SW480 (cell line): ENCODE measurements at places on chromosomes 4 and X.

- no peak for DNase-seq
Measured at GRCh38 chr4:165763640-165764039, 109.4 kb upstream of the TLL1 start.

GRCh38 chrX:112834031-112834845, 6.4 kb downstream of the AMOT start:
- peak; percentile 66 for DNase-seq

DNA sequence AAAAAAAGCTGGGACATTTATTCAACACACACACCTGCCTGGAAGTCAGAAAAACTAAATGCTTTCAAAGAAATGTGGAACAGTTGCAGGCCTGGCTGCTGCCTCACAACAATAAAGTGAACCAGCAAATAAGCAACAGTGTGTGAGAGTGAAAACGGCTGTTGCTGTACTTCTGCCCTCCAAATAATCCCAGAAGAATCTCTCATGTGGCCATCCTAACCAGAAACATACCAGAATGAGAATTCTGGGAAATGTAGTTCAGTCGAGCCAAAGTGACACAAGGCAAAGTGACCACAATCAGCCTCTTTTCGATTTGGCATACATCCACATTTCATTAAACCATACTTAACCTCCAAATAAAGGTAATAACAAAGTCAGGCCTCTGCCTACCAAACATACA, 204.5 kb downstream of the SLC7A11 start:
- peak; percentile 2 for DNase-seq

DNA sequence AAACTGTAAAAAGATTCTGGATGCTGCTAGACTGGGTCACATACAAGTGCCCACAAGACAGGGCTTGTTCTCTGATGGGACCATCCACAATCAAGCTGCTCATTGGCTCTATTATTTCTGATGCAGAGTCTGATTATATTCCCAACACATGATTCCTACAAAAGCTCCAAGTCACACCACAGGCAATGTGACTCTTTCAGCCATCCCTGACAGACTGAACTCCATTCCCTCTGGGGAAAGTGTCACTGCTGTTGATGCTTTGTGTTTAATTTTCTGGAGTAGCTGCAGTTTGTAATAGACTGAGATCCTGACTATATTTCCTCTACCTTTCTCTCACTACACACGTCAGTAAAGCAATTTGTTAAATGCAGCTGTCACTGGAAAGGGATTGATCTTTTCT, 55.4 kb upstream of the BCLAF3 start:
- no peak for DNase-seq

DNA sequence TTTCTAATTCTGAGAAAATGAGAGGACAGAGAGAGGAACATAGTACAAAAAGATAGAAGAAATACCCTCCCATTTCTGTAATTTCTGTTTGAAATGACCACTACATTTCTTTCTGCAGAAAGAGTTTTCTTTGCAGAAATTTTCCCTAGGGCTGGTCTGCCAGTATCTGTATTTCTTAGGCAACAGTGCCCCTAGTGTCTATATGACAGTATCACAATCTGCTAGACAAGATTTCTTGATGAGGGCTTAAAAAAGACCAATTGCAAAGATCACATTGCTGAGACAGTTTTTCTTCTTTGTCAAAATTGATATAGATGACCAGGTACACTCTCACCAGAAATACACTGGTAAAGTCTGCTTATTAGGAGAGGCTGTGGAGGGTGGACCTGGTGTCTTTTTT, 81.0 kb upstream of the ZDHHC15 start:
- peak; percentile 17 for DNase-seq

- DNase-seq, result peak; percentile 70
Measured at GRCh38 chrX:40474205-40474626, 106.6 kb upstream of the ATP6AP2 start.

DNA sequence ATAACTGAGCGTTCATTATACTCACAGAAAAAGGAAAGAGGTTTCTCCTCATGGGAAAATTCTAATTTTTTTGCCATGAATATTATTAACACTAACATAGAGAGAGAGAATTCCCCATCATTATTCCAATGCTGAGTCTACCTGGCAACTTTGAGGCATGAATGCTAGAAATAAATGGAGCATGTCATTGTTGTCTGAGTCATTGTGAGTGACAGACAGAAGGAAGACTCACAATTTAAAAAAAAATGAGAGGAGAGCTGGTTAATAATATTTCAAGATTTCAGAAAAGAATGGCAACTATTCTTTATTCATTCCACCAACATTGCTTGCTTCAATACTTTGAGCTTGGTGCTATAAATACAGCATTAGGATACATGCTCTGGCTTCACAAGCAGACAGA, 170.4 kb upstream of the HS3ST1 start:
- no peak for DNase-seq

DNA sequence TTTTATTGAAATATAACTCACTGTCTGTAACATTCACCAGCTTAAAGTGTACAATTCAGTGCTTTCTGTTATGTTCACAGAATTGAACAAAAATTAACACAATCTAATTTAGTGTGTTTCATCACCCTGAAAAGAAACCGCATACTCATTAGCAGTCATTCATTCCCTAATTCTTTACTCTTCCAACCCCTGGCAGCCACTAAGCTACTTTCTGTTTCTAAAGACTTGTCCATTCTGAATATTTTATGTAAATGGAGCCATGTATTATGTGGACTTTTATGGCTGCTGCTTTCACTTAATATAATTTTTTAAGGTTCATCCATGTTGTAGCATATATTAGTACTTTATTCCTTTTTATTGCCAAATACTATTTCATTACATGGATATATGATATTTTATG, 94.7 kb upstream of the ATP8A1 start:
- no peak for DNase-seq

GRCh38 chrX:131827935-131828334, 195.2 kb upstream of the STK26 start:
- peak; percentile 58 for DNase-seq

- peak; percentile 32 for DNase-seq
Measured at GRCh38 chr4:112515198-112516065, 548 bp downstream of the NEUROG2 start.

DNA sequence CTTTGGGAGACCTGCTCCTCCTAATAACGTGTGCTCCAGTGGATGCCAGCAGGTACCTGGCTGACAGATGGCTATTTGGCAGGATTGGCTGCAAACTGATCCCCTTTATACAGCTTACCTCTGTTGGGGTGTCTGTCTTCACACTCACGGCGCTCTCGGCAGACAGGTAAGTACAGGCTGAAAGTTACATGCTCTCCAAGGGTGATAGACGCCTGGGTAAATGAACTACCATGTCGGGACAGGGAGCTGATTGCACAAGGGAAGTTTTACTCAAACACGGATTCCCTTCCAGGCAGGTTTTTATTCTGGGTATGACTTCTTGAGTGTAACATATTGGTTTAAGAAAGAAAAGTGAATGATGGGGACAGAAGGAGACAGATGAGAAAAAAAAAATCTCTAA, 836 bp downstream of the GRPR start:
- no peak for DNase-seq

GRCh38 chrX:17559728-17560379, 177.4 kb upstream of the SCML1 start:
- peak; percentile 75 for DNase-seq

GRCh38 chr4:120049732-120050494, 16.7 kb downstream of the MAD2L1 start:
- DNase-seq, result peak; percentile 51

DNA sequence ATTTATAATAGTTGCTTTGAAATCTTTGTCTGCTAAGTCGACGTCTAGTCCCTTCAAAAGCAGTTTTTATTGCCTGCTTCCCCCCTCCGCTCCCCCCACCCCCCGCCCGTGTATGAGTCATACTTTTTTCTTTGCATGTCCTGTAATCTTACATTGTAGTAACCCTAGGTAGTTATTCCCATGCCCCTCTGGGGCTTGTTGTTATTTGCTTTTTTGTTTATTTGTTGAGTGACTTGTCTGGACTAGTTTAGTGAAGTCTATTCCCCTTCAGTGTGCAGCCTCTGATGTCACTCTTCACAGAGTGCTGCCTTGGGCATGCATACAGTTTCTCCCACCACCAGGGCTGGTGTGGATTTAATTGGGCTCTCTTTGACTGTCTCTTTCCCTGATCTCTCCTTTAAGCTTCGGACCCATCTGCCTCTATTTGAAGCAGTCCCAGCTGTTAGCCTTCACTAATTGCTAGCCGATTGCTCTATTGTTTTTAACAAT, 86.2 kb downstream of the PPEF1 start:
- DNase-seq, result peak; percentile 86

- DNase-seq, result no peak
Measured at GRCh38 chr4:141425124-141425523, 204.4 kb downstream of the ZNF330 start.

- DNase-seq, result no peak
Measured at GRCh38 chrX:20352935-20353336, 86.2 kb upstream of the RPS6KA3 start.

DNA sequence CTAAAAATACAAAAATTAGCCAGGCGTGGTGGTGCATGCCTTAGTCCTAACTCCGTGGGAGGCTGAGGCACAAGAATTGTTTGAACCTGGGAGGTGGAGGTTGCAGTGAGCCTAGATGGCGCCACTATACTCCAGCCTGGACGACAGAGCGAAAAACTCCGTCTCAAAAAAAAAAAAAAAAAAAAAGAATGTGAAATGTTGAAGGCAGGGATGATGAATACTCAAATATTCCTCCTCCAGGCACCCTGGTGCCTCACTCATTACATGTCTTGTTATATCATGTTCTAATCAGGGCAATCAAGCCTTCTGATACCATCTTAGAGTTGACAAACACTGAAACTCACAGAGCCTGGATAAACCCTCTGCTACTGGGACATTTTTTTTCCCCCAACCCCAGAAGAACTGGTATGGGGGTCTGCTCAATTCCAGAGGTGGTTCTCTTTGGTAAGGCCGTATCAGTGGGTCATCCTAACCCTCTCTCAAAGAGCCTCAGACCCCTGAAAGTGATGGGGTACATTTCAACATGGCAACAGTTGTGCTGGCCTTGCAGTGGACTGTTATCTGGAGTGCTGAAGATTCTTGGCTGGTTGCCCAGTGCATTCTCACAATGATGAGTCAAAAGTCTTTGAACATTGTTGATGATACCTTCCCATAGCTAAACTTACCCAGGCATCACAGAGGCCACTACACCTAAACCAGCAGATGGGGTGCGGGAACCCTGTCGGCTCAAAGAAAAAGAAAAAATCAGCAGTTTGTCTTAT, 2.4 kb upstream of the SH3KBP1 start:
- peak; percentile 88 for DNase-seq

DNA sequence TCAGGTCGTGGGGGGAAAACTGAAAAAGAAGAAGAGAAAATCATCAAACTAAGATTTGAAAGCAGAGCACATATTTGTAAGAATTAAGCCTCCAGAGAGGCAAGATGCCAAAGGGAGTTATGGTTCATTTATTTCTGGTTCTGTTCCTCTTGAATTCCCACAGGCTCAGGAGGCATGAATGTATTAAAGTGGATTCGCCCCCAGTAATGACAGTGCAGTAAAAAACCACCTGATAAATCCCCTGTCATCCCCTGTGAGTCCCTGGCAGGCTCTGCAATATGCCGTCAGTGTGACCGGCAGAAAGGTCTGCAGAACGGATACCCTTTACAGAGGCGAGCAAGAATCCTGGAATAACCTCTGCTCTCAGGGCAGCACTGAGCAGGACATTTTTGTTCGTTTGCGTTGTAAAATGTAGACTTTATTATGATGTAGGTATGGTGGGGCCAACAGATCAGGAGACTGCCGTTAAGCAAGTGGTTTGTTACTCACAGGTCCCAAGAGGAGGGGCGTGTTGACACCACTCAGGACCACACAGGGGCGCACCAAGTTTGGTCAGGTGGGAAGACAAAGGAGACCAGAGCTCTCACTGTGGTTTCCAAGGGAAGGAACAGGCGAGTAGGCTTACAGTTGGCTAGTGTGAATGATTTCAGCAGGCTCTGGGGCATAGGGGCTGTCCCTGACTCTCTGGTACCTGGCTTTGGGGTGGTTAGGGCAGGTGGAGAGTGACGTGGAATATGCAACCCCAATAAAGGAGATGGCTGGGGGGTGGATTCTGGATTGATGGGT, 75.3 kb downstream of the DHRSX start:
- DNase-seq, result no peak

GRCh38 chrX:127038065-127038464, 218.5 kb downstream of the PRR32 start:
- no peak for DNase-seq

DNA sequence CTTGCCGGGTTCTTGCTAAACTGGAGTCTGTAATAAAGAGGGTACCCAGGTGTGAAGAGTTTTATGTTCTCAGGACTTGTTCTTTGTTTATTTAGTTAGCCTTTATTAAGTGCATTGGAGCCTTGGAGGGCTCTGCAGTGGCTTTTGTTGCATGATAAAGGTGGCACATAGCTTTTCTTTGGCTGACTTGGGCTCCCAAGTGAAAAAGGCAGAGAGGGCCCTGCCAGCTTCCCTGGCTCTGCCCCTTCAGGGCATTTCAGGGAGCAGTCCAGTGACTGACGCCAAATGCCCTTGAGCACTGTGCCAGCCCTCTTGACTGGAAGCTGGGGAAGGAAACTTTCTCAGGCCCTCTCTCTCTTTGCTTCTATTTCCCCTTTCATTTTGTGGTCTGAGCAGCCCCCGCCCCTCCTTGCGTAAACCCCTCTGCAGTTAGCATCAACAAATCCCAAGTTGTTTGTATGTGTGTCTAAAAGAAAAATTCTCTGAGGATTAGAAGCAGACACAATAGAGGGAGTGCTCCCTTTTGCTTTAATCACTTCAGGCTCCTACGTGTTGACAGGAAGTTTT, 152.2 kb downstream of the NHS start:
- no peak for DNase-seq

DNA sequence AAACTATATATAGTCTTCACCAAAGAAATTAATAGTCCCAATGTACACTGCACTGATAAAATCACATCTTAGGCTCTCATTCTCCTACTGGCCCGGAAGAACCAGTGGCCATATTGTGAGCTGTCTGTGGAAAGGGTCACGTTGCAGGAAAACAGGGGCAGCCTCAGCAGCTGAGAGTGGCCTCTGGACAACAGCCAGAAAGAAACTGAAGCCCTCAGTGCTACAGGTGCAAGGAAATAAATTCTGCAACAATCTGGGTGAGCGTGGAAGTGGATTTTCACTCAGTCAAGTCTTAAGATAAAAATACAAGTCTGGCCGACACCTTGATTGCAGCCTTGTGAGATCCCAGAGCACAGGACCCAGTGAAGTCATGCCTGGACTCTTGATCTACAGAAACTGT, 3.2 kb upstream of the SLC25A14 start:
- DNase-seq, result no peak

- no peak for DNase-seq
Measured at GRCh38 chr4:139921429-139922184, 232.4 kb downstream of the MAML3 start.

- DNase-seq, result no peak
Measured at GRCh38 chrX:38726612-38727011, 74.6 kb upstream of the MID1IP1 start.

DNA sequence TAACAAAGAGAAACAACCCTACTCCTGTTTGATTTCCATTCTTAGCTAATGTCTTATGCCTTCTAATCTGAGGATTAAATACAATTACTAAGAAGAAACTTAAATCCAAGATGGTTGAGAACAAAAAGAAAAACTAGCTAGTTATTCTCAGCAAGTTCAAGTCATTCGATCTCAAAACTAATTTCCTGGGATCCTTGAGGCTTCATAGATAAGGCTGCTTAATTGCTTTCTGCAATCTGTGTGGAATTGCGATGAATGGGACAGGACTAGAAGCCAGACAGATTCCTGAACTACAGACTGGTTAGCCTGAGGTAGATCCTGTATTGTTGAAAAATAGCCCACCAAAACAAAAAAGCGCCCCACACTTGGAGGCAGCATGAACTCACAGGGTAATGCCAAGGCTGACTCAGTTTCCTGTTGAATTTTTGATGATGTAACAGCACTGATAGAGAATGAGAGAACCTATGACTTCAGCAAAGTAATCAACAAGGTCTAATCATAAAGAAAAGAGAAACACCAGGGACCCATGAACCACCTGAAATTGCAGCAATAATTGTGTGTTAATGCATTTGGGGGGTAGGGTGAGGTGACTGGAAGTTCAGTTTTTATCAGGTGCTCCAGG, 33.9 kb downstream of the KLHL15 start:
- DNase-seq, result no peak
